Hematopoietic multipotent progenitor cell treated with erythropoietin and hydrocortisone succinate and interleukin-3 and kit ligand, for 6 days (in vitro differentiated cells): ENCODE measurements at places on chromosomes 7 and 10.

DNA sequence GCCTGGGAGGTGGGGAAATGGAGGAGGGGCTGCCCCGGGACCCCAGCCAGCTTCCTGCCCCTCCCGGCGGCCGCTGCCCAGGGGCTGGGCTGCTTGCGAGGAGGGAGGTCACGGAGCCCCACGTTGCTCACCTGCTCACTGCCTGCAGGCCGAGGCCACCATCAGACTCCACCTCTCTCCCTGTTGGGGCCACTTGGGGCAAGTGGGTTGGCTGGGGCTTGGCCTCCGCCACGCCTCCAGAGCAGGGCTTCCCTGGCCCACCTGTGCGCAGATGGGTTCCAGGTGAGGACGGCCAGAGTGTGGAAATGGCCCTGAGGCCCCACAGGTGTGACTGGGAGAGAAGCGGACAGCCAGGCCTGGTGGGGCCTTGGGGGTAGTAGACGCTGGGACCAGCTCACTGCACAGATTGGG lies 82.8 kb upstream of the DIP2C start:
- DNase-seq = no peak

DNA sequence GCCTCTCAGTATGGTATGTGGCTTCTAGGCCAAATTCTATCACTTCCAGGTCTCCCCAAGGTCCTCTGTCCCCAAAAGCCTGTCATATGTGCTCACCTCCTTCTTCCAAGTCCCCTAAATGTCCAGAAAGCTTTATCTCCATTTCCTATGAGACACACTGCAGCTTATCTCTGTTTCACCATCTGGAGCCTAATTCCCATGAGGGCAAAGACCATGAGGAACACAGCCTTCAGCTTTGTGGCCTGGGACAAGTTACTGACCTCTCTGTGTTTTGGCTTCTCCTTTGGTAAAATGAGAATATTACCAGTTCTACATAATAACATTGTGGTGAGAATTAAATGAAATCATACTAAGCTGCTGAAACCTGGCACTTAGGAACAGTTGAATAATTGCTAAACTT lies 19.2 kb downstream of the ST8SIA6 start:
- DNase-seq = peak; percentile 72

- no peak for DNase-seq
Observed at GRCh38 chr10:124210263-124210662, 116.9 kb upstream of the CHST15 start.

DNA sequence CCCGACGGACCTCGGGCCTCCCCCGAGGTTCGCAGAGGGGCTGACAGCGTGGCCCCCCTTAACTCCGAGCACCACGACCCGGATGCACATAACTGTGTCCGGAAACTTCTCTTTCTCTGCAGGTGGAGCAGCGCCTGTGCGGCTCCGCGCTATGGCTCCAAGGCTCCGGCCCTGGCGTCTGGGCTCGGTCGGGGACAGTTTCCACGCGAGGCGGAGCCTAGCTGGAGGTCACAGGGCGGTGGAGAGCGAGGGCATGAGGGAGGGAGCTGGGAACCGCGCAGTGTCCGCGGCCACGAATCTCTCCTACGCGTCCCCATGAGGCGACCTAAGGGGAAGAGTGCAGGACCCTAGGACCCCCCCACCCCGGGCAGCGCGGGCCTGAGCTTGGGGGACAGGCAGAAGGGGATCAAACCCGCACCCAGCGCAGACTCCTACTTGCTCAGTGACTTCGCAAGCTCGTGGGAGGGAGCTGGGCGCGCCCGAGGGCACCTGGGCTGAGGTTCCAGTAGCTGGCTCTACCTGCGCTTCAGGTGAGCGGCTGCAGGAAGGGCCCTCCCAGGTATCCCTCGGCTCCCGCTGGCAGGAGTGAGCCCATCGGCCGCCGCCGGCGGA lies 8.6 kb upstream of the MNX1 start:
- DNase-seq = no peak

GRCh38 chr7:105389088-105389650 lies 448 bp upstream of the SRPK2 start:
- DNase-seq = peak; percentile 64

- DNase-seq = no peak
Observed at GRCh38 chr10:66714741-66715140, 211.1 kb upstream of the LRRTM3 start.

- no peak for DNase-seq
Observed at GRCh38 chr10:103049237-103049636, 131.1 kb downstream of the CNNM2 start.

GRCh38 chr10:77492368-77492994 lies 145.1 kb downstream of the KCNMA1 start:
- DNase-seq = no peak

DNA sequence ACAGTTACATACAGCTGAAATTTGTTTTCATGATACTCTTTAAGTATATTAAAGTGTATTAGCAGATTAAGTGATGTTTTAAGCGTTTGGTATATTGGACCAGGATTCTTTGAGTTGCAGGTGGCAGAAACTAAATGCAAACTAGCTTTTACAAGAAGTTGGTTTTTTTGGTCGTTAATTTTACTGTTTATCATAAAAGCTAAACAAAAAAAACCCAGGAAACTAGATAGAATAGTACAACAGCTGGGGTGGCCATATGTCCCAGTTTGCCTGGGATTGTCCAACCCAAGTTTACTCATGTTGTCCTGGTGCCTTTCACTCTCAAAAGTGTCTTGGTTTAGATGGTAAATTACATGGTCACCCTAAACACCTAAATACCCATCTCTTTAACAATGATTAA lies 108.7 kb downstream of the PHTF2 start:
- no peak for DNase-seq

GRCh38 chr7:87129848-87130247 lies 22.4 kb upstream of the DMTF1 start:
- DNase-seq = no peak

DNA sequence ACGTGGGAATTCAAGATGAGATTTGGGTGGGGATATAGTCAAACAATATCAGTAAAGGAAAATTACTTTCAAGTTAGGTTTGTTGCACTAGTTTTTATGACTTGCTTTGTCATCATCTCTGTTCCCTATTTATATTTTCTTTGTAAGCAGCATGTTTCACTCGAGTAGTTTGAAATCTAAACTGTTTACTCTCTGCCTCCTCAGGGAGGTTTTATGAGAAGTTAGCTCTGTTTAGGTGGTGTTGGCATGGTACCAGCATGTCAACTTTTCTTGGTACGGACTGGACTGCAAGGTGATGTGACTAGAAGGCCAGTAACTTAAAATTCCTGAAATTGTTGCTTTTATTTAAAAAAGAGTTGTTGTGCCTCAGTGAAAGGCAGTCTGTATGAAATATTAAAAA lies 59.2 kb upstream of the MTPN start:
- DNase-seq = no peak

DNA sequence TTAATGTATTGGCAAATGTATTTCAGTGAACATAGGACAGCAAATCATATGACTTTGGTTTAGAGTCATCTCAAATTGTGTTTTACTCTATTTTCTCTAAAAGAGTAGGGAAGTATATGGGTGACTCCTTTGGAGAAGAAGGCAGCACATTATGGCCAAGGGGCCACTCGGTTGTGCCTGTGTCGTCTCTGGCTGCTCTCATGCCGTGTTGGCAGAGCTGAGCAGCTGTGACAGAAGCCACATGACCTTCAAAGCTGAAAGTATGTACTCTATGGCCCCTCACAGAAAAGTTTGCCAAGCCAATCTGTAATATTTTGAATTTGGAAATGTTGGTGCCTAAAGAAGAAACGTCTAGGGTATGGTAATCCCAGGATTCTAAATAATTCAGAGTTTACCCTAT lies 47.5 kb downstream of the TASOR2 start:
- DNase-seq = no peak

GRCh38 chr7:13185139-13185538 lies 497.7 kb downstream of the ARL4A start:
- no peak for DNase-seq

GRCh38 chr10:103969857-103970627 lies 3.1 kb downstream of the SLK start:
- DNase-seq = peak; percentile 27

GRCh38 chr7:100765250-100765649 lies 31.9 kb downstream of the ZAN start:
- no peak for DNase-seq

GRCh38 chr10:126851414-126852108 lies 53.7 kb upstream of the DOCK1 start:
- no peak for DNase-seq

DNA sequence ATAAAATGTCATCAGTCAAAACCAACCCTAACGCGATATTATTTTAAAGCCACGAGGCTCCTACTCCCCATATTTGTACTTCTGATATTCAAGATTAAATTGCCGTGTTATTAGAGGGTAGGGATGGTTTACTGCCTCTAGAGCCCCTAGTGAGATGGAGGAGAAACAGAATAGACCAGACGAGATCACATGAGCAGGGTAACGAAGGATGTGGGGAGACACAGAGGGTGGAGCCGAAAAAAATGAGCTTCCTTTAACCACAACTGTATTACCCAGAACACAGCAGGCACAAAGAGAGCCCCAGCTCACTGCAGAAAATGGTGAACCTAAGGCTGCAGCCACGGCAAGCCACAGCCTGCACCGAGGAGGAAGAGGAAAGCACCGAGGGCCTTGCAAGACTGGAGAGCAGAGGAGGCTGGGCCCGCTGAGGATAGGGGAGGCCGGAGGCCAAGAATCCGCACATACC lies 14.3 kb downstream of the ZC3HAV1 start:
- DNase-seq = peak; percentile 97

GRCh38 chr7:155466142-155466813 lies 8.3 kb downstream of the EN2 start:
- DNase-seq = no peak

GRCh38 chr10:120272350-120272749 lies 184.7 kb upstream of the PLPP4 start:
- DNase-seq = no peak

DNA sequence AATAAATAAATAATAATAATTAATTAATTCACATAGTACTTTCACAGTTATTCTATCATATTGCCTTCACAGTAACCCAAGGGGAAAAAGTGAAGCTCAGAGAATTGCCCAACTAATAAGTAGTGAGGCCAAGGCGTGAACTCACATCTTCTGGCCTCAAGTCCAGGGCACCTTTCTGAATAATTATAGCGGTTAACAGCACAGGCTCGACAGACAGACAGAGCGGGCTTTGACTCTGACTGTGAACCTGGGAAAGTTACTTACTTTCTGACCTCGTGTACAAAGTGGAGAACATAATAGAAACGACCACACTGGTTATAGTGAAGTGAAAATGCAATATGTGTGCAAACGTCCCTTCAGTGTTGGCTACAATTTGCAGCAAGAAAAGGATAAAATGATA lies 5.7 kb upstream of the SMKR1 start:
- no peak for DNase-seq

- peak; percentile 85 for DNase-seq
Observed at GRCh38 chr7:50212666-50213621, 91.6 kb upstream of the IKZF1 start.

DNA sequence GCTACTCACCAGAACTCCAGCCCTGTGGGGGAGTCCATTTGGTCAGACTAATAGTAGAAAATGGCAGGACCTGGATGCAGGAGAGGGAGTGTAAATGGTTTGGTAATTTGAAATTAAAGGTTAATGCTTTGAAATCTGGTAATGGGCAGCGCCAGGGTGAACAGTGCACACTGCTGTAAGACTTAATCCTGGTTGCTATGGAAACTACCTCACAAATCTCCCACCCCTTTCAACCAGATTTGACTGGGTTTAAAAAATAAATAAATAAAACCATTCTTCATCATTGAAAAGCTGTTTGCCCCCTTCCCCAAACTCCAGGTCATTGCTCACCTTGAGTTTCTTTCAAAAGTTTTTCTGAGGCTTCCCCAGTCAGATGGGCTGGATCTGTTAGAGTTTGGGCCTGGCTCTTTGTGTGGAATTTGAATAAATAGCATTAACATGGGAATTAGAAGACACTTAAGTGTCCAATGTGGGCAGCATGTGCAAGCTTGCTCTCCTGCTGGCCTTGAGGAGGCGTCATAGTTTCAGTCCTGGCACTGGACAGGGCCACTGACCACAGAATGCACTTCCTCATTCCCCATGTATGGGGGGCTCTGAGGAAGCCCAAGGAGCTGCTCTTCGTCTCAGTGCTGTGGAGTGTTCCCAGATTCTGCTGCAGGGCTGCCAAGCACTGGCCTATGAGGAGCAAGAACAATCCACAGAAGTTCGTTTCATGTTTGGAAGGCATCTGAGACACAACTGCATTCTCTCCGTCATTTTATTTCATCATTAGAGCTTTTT lies 90.7 kb downstream of the LRRC4 start:
- DNase-seq = no peak

GRCh38 chr7:79199961-79200360 lies 253.5 kb downstream of the MAGI2 start:
- DNase-seq = no peak

- DNase-seq = peak; percentile 4
Observed at GRCh38 chr7:43960933-43961332, 34.7 kb downstream of the UBE2D4 start.

DNA sequence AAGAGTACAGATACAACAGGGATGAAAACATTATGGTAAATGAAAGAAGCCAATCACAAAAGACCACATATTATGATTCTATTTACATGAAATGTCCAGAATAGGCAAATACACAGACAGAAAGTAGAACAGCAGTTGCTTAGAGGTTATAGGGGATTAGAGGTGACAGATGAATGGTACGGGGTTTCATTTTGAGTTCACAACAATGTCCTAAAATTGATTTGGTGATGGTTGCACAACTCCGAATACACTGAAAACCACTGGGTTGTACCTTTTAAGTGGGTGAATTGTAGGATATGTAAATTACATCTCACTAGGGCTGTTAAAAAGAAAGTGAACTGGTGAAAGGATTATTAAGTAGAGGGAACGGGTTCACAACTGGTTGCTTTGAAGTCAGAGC lies 76.3 kb upstream of the MRLN start:
- DNase-seq = no peak

DNA sequence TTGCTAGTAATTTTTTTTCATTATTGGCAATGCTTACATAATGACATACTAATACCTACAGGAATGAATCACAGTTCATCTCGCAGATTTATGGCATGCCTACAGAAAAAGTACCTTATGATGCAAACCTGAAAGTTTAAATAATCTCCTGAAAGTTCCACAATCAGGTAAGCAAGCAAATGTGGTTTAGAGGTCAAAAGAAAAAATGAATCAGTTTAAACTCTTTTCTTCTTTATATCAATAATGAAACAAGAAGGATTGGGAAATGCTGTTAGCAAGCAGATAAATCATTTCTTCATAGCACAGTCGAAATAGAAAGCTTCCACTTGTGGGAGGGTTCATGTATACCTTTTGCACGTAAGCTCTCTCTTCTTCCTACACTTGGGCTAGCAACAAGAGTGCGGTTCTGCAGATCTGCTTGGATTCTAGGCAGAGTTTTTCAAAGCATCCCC lies 53.7 kb upstream of the MTPN start:
- DNase-seq = no peak

DNA sequence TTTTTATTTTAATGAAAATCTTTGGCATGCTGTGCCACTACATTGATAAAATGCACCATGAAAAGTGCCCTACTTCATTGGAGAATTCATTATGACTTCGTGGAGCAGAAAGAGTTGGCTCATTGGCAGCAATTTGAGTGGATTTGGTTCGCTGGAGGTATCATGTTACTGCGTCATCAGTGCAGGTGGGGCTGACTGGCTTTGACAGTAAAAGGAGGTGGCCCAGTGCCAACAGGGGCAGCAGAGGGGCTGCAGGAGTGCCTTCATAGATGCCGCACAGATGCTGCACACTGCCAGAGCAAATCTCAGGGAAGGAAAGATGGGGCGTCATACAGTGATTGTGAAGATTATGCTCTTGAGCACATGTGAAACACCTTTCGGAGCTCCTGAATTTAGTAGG lies 22.2 kb downstream of the FZD1 start:
- no peak for DNase-seq
